ENCODE measurements at places on chromosomes 12 and 14. TPM values are rescaled to one million over a fixed set of nuclear protein-coding genes. Genes with fewer than 3 reads are reported as not detected.

DNA sequence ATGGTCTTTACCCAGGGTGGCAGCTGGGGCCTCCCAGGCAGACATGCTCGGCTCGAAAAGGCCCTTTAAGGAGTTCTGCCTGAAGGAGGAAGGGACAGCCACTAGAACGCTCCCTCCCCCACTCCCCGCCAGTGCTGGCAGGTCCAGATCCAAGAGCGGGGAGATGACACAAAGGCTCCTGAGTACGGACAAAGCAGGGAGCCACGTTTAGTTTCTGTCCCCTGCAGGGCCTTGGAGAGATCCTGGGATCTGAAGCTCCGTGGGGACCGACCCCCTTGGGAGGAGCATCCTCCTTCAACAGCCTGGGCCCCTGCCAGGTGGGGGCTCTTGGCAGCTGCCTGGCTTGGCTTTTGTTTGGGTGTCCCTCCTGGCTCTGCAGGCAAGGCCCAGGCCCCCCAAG, 89.7 kb downstream of the ESRRB start:
- H3K4me3 ChIP-seq: no peak overlapping the region
- peak; percentile 23 for DNase-seq
- no peaks in the 10 kb centered on the region for H3K27me3 ChIP-seq
- no peak overlapping the region for H3K27ac ChIP-seq
- no peaks in the 10 kb centered on the region for H3K36me3 ChIP-seq

DNA sequence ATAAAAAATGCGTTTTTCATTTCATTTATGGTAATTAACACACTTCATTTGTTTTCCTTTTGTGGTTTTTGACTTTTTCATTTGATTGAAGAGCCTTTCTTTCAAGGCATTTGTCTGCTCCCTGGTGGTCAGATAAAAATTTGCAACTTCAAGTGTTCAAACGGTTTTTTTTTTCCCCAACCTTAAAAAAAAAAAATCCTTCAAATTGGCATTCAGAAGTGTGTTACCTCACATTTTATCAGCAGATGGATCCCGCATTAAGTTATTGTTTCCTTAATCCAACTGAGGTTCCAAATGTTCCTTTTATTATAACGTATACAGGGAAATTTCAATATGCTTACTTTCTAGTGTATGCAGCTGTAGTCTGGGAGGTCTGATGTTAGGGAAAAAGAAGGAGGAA, 47.2 kb downstream of the MYF5 start:
- H3K4me1 ChIP-seq: no peaks in the 10 kb centered on the region
- DNase-seq: peak; percentile 18
- H3K27ac ChIP-seq: no peak overlapping the region
- H3K27me3 ChIP-seq: no peaks in the 10 kb centered on the region

DNA sequence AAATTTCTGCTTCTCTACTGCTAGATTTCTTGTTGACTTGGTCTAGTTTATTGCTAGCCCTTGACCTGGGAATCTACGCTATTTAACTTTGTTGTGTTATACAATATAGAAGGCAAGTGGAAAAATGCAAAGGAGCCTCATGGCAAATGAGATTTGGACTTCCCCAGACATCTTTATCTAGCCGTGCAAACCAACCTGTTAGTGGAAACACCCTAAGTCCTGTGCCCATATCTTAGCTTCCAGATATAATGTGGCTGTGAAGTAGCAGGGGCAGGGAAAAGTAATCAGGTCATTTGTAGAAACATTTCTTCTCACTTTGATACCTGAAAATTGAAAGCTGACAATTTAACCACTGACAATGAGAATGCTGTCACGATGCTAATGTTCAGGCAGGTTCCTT, 90.7 kb upstream of the ATP2B1 start:
- H3K36me3 ChIP-seq: no peaks in the 10 kb centered on the region
- H3K4me3 ChIP-seq: no peak overlapping the region
- no peaks in the 10 kb centered on the region for H3K27me3 ChIP-seq
- H3K4me1 ChIP-seq: no peaks in the 10 kb centered on the region
- H3K27ac ChIP-seq: no peak overlapping the region

- H3K4me3 ChIP-seq: no peak overlapping the region
- H3K36me3 ChIP-seq: no peaks in the 10 kb centered on the region
- peaks cover 7% of the 10 kb centered on the region for H3K4me1 ChIP-seq
- DNase-seq: no peak
- no peaks in the 10 kb centered on the region for H3K27me3 ChIP-seq
Measured at GRCh38 chr12:108340037-108340436, 926 bp upstream of the CMKLR1 start.

- no peaks in the 10 kb centered on the region for H3K36me3 ChIP-seq
- H3K4me1 ChIP-seq: no peaks in the 10 kb centered on the region
Measured at GRCh38 chr14:70425354-70425753, 8.5 kb upstream of the SYNJ2BP start.

GRCh38 chr14:105436891-105437722, 17.5 kb downstream of the MTA1 start:
- peaks cover 7% of the 10 kb centered on the region for H3K4me1 ChIP-seq
- H3K27ac ChIP-seq: no peak overlapping the region
- peaks cover 3% of the 10 kb centered on the region for H3K36me3 ChIP-seq
- no peaks in the 10 kb centered on the region for H3K27me3 ChIP-seq
- no peak overlapping the region for H3K4me3 ChIP-seq

- DNase-seq: peak; percentile 2
- peak overlapping the region; percentile 39 for H3K4me3 ChIP-seq
- no peaks in the 10 kb centered on the region for H3K27me3 ChIP-seq
- H3K36me3 ChIP-seq: no peaks in the 10 kb centered on the region
- no peak overlapping the region for H3K27ac ChIP-seq
Measured at GRCh38 chr14:79278286-79278797, 933.0 kb downstream of the DIO2 start.

- no peaks in the 10 kb centered on the region for H3K36me3 ChIP-seq
- peaks cover 3% of the 10 kb centered on the region for H3K4me1 ChIP-seq
- H3K27ac ChIP-seq: no peak overlapping the region
- no peak overlapping the region for H3K4me3 ChIP-seq
- no peaks in the 10 kb centered on the region for H3K27me3 ChIP-seq
Measured at GRCh38 chr12:12323591-12323990, 26.5 kb downstream of the MANSC1 start.

GRCh38 chr14:53126731-53127130, 26.4 kb downstream of the DDHD1 start:
- no peak overlapping the region for H3K4me3 ChIP-seq
- no peak for DNase-seq
- H3K36me3 ChIP-seq: no peaks in the 10 kb centered on the region
- no peak overlapping the region for H3K27ac ChIP-seq
- H3K4me1 ChIP-seq: no peaks in the 10 kb centered on the region

GRCh38 chr12:107330831-107331431, 237.6 kb upstream of the CRY1 start:
- no peaks in the 10 kb centered on the region for H3K36me3 ChIP-seq
- H3K4me3 ChIP-seq: no peak overlapping the region
- H3K4me1 ChIP-seq: peaks cover 7% of the 10 kb centered on the region
- H3K27ac ChIP-seq: no peak overlapping the region
- H3K27me3 ChIP-seq: no peaks in the 10 kb centered on the region

GRCh38 chr14:71122866-71123565, 215.8 kb downstream of the PCNX1 start:
- DNase-seq: no peak
- no peaks in the 10 kb centered on the region for H3K27me3 ChIP-seq
- no peak overlapping the region for H3K4me3 ChIP-seq
- H3K27ac ChIP-seq: no peak overlapping the region
- no peaks in the 10 kb centered on the region for H3K4me1 ChIP-seq

DNA sequence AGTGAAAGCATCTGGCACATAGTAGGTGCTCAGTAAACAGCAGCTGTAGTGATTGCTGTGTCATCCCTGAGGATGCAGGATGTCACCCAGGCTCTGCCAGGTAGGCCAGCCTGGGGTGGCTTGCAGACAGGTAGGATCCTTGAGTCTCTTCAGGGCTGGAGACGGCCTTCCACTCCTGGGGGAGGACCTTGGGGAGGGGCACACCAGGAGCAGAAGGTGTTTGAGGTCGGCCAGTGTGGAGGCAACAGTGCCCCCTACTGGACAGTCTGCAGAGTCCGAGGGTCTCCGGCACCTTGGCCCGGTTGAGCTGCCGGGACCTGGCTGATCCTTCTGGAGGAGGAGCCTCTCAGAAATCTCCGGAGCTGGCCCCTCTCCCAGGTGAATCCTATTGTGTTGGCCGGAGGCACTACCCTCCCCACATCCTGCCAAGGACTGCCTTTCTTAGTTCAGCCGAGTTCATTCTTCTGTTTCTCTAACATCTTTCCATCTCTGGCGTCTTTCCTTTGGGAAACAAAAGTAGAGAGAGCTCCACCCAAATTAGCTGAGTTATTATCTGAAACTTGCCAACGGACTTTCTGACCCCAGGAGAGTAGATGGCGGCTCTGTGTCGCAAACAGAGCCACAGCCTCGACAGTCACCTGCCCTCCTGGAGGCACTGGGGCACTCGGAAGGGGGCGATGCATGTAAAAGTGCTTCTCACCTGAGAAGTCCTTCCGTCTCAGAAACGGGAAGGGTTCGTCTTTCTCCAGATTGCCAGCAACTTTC, 41.8 kb upstream of the CLMN start:
- H3K27me3 ChIP-seq: no peaks in the 10 kb centered on the region
- H3K4me1 ChIP-seq: peaks cover 17% of the 10 kb centered on the region
- peak; percentile 61 for DNase-seq
- H3K4me3 ChIP-seq: no peak overlapping the region
- no peaks in the 10 kb centered on the region for H3K36me3 ChIP-seq

DNA sequence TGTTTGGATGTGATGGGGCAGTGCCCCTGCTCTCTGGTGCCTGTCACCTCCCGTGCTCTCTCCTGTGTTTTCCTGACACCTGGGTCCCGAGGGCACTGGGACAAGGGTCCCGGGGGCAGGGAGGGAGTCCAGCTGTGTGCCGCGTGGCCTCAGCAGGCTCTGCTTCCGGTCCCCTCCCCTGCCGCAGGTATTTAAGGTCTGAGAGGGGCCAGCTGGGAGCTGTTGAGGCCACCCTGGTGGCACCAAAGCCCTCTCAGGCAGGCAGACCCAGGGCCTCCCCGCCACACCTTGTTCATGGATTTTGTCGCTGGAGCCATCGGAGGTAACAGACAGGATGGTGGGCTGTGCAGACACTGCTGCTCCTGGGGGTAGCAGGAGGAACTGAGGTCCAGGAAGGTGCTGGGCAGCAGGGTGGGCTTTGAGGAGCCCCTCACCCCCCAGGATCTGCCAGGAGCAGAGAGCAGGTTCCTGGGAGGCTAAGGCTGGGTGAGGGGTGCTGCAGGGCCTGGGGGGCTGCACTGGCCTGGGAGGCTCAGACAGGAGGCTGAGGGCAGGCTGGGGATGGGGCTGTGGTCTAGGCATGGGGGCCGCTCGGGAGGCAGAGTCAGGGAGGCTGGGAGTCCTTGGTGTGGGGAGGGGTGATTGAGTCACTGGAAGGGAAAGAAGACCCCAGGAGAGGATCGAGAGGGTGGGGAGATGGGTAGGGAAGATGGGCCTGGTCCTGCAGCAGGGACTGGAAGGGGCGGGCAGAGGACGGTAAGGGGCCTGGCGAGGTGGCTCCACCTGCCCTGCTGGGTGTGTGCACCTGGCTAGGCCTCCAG, at the start of gene SLC25A47:
Gene SLC25A47, plus strand, starts transcription at position 219 of the 821 bp plus-strand sequence. Its CDS starts 76 bp downstream, at position 295.
- H3K27me3 ChIP-seq: no peaks in the 10 kb centered on the region
- no peak for DNase-seq
- no peaks in the 10 kb centered on the region for H3K36me3 ChIP-seq
- no peak within 1 kb of the TSS for H3K4me3 ChIP-seq
- H3K4me1 ChIP-seq: peaks cover 4% of the 10 kb centered on the region
- no peak within 1 kb of the TSS for H3K27ac ChIP-seq

DNA sequence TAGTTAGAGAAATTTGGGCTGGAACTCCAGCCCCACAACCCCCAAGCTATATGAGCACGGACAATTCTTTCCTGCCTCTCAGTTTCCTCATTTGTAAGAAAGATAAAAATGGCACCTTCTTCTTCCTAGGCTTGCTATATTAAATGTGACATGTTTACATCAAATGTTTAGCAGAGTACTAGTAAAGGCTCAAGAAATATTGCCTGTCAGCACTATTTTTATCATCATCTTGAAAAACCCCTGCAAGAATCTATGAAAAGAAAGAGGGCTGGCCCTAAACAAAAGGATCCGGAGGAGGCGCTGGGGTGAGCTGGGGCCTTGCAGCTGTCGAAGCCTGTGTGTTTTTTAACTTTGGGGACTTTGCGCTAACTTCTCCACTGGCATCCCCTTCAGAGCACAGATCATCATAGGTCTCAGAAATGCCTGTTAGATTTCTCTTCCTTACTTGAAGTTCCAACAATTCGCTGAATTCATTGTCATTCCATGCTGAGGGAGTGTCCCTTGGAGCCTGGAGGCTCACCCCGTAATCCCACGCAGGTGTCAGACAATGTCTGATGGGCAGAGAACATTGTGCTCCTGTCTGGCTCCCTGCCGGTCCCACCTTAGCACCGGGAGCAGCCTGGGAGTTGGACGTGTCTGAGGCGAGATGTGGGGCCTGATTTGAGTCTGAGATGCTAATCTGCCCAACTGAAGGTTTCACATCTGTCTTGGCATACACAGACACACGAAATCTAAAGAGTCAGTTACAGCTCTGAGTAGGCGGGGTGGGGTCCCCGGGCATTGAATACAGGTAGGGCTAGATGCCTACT, 206.8 kb downstream of the NUAK1 start:
- DNase-seq: no peak
- H3K36me3 ChIP-seq: no peaks in the 10 kb centered on the region
- no peaks in the 10 kb centered on the region for H3K4me1 ChIP-seq
- H3K27ac ChIP-seq: no peak overlapping the region
- H3K27me3 ChIP-seq: no peaks in the 10 kb centered on the region

DNA sequence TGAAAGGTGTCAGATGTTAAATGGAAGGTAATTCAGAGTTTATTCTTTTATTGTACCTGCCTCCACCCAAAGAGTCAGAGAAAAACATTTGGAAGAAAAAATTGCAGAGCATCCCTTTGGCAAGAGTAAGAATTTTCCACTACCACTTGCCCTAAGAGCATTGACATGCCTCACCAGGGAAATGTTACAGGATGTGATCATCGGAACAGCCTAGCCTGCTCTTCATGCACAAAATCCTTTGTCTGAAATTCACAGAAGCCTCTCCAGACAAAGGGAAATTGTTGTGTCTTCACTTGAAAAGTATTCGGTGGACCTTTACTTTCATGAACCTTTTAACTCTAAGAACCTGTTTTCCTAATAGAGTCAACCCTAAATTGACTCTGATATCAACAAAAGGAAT, 36.9 kb downstream of the ATP2A2 start:
- peaks cover 11% of the 10 kb centered on the region for H3K4me1 ChIP-seq
- no peak overlapping the region for H3K4me3 ChIP-seq
- DNase-seq: no peak
- no peak overlapping the region for H3K27ac ChIP-seq
- no peaks in the 10 kb centered on the region for H3K27me3 ChIP-seq
- peaks cover 9% of the 10 kb centered on the region for H3K36me3 ChIP-seq

DNA sequence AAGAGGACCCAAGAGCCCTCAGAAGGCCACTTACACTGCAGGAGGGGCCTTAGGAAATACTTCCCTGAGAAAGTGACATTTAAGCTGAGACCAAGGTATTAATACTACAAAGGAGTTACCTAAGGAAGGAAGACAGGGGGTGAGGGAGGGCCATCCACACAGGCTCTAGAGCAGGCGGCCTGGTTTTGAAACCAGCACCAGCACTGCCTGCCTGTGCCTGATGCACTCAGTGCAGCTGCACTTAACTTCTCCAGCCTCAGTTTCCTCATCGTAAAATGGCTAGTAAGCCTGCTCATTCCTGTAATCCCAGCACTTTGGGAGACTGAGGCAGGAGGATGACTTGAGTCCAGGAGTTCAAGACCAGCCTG, 45.5 kb upstream of the PLEKHG6 start:
- H3K36me3 ChIP-seq: no peaks in the 10 kb centered on the region
- no peaks in the 10 kb centered on the region for H3K27me3 ChIP-seq
- DNase-seq: no peak
- H3K27ac ChIP-seq: peak overlapping the region; percentile 86

The CDKN3 gene
- total RNA-seq: 8.2 TPM

The LRTM2 gene
- not detected for total RNA-seq

The RDH16 gene
- not detected for total RNA-seq

The SYNE3 gene
- 20.5 TPM for total RNA-seq

The TSPAN11 gene
- 2.0 TPM for total RNA-seq

The C14orf39 gene
- total RNA-seq: not detected

The LMO3 gene
- total RNA-seq: 198 TPM

The CLIP1 gene
- total RNA-seq: 118 TPM

The DAD1 gene
- 430 TPM for total RNA-seq

Measured in thyroid gland (tissue), 4 donors.